ENCODE measurements at places on chromosomes 1 and 21. TPM values are rescaled to one million over a fixed set of nuclear protein-coding genes. Genes with fewer than 3 reads are reported as not detected.

The TMPRSS15 gene
- not detected for total RNA-seq

The BCAR3 gene
- total RNA-seq, result 15.8 TPM

The TNFSF4 gene
- 0.72 TPM for total RNA-seq

The COL18A1 gene
- total RNA-seq, result 87.1 TPM

The DIO1 gene
- total RNA-seq, result not detected

The GPR161 gene
- 2.4 TPM for total RNA-seq

The FAM177B gene
- total RNA-seq, result not detected

The TRIM67 gene
- not detected for total RNA-seq

The FCN3 gene
- total RNA-seq, result 2.6 TPM

The MASP2 gene
- not detected for total RNA-seq

The ABCA4 gene
- total RNA-seq, result 0.20 TPM

The FLG gene
- total RNA-seq, result not detected

The CYP4B1 gene
- 22.5 TPM for total RNA-seq

The IL12RB2 gene
- total RNA-seq, result 0.44 TPM

The ESPN gene
- 0.51 TPM for total RNA-seq

The CHIA gene
- not detected for total RNA-seq

The CHRM3 gene
- not detected for total RNA-seq

The C1orf226 gene
- total RNA-seq, result 5.1 TPM

The KCNH1 gene
- total RNA-seq, result not detected

The GNG4 gene
- not detected for total RNA-seq

The ALDH4A1 gene
- total RNA-seq, result 49.8 TPM

The RPE65 gene
- total RNA-seq, result not detected

The RPRD2 gene
- 27.2 TPM for total RNA-seq

Data from heart right ventricle (tissue), 16 donors.